Melanocyte of skin (primary cell): ENCODE measurements at places on chromosomes 5 and 9. TPM values are rescaled to one million over a fixed set of nuclear protein-coding genes. Genes with fewer than 3 reads are reported as not detected.

Gene SPOCK1
- 39.6 and 43.7 TPM in 2 replicates for total RNA-seq

Gene PLPPR1
- not detected in 2 replicates for total RNA-seq

Gene AGXT2
- not detected in 2 replicates for total RNA-seq

Gene ANKRD55
- total RNA-seq, result not detected in 2 replicates

Gene SPATA31C1
- not detected in 2 replicates for total RNA-seq

Gene ESM1
- total RNA-seq, result not detected in 2 replicates

Gene CER1
- not detected in 2 replicates for total RNA-seq

Gene DNAH5
- under 0.01 TPM in 1 of 2 replicates, not detected in the other for total RNA-seq

Gene OR1L8
- total RNA-seq, result not detected in 2 replicates
